Karpas-422 (cell line): ENCODE measurements at places on chromosomes 7 and 10.

GRCh38 chr7:117791877-117792780 is 81.1 kb downstream of the CTTNBP2 start:
- no peak for DNase-seq

DNA sequence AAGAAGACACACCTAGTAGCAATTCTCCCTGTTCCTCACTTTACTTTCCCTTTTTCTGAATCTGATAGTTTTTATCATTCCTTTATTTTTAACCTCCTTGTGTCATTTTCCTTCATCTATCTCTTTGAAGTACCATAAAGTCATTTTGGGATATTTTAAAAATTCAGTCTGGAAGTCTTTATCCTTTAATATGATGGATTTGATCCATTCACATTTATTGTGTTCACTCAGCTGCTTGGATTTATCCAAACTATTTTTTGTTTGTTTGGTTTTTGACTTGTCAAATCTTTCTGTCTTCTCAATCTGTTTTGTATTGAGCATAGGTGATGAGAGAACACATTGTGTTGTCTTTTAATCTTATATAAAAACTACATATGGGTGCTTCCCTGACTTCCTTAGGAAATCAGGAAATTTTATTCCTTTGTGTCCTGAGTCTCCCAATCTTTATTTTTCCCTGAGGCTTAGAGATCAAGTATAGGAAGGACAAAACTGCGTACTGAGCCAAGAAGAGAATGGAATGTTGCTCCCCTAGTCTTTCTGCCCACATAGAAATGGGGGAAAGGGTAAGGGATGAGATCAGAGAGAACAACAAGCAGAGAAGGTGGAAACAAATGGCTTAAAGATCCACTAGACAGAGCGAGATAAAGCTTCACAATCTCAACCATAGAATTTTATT is 132.7 kb upstream of the HABP2 start:
- DNase-seq = no peak

- no peak for DNase-seq
Measured at GRCh38 chr7:50466815-50467585, 16.9 kb upstream of the FIGNL1 start.

DNA sequence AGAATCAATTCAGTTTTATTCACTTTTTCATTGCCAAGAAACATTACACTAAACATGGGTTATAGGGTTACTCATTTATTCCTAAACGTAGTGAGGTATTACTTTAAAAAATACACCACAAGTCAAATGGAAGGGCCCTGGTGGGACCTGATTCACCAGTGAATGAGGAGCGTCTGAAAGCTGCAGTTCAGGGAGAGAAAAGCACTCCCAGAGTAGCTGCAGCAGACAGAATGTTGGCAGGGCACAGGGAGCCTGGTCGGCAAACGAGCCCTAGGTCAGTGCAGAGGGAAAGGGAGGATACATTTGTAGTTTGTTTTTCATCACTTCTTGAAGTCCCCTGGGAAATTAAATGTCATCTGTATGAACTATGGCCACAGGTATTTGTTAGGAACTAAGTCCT is 361.7 kb upstream of the ETV1 start:
- DNase-seq = no peak

DNA sequence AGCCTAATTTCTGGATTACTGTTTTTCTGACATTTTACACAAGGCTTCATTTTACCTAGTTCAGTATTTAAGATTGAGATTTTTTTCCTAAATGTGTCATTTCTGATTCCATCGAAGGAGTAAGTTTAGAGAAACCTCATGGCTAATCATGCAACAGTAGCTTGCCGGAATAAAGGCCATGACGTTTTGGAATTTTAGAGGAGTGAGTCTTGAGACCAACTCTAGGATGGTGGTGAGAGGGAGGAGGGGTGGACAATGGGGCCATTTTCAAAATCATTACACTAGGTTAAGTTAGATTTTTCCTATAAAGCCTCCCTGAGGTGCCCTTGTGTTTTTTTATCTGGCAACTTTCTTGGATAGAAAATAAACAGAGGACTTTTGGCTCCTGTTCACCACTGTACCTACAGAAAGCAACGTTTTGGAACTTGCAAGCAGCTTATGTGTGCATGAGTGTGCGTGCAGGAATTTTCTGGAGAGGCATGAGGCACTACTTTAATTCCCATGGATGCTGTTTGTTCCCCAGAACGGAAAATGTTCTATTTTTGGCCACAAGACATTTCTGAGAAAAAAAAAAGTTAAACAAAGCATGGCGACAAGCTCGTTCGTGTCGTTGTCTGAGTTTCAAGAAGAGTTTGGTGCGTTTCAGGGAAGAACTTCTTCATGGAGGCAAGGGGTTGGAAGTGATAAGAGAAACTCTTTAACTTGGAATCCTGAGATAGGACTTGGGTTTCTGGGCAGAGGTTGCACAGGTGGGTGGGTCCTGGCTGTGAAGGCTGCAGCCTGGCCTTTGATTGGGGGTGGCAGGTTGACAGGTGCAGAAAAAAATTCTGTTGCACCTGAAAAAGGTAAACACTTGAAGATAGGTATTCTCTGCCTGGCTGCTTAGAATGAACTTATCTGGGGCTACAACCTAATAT is 178.1 kb downstream of the PTEN start:
- DNase-seq = no peak

DNA sequence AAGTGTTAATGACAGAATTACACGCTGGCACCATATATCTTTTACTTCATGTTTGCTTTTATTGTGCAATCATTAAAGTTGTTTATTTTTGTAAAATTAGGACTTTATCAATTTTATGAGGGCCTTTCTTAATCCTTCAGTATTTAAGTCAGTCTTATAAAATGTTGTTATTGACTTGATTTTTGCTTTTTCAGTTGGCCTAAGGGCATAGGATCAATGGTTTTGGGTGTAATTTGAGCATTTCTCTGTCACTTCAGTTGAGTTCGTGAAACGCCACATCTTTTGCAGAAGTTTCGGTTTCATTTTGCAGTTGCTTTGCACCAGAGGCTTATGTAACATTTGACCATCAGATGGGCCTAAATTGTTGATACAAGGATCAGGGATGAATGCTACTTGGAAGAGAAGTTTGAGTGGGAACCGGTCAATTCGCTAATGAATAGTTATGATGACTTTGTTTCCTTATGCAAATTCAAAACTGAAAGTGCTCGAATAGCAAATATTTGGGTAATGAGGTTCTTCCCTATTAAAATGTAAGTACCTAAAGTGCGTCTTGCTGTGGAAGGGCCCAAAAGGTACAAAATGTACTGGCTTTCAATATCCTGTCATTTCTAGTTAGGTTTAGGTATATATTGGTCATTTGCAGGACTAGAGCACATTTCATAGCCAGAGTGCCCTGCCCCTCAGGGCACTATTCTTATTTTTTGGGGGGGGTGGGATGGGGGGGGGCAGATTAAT is 340.9 kb downstream of the LRMDA start:
- no peak for DNase-seq

GRCh38 chr7:24477398-24478136 is 95.7 kb upstream of the PALS2 start:
- no peak for DNase-seq

DNA sequence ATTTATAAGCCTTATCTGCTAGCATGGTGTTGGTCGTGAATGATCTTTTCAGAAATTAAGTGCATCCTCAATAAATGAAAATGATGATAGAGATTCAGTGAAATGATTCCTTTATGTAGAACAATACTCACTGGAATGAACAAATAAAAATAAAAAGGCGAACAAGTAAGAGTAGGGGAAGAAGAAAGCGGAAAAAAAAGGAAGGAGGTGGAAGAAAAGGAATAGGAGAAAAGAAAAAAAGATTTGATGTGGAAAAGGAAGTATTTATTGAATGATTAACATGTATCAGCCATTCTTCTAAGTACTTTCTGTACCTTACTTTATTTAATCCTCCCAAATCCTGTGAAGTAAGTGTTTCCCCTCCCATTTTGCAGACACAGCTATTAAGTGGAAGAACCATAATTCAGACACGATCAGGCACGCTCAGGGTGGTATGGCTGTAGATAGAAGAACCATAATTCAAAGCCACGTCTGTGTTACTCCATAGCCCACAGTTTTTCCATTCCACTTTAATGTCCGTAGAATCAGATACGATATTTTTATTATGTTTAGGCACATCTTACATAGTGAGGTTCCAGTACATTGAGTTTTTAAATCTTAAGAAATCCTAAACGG is 156.2 kb upstream of the LAMB4 start:
- DNase-seq = no peak

DNA sequence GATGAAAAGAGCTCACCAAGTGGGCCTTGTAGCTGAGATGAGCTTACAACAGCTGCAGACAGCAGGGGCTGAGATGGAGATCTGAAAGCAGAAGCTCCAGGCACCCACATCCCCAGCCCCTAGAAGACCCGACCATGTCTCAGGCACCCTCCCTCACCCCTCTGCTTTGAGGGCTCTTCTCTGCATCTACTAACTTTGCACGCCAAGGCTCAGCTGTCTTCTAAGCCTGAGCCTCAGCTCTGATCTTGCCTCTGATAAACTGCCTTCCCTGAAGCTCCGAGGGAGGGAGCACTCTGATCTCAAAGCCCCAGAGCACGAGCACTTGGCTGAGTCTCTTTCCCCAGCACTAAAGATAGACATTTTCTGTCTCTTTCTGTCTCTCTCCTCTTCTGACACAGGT is 42.0 kb downstream of the ANXA8 start:
- DNase-seq = no peak
